Bone marrow (tissue), 2 donors: ENCODE measurements at places on chromosomes 16 and 17.
A peak's percentile ranks its signal among the peaks of the same experiment; 100 is the strongest.

DNA sequence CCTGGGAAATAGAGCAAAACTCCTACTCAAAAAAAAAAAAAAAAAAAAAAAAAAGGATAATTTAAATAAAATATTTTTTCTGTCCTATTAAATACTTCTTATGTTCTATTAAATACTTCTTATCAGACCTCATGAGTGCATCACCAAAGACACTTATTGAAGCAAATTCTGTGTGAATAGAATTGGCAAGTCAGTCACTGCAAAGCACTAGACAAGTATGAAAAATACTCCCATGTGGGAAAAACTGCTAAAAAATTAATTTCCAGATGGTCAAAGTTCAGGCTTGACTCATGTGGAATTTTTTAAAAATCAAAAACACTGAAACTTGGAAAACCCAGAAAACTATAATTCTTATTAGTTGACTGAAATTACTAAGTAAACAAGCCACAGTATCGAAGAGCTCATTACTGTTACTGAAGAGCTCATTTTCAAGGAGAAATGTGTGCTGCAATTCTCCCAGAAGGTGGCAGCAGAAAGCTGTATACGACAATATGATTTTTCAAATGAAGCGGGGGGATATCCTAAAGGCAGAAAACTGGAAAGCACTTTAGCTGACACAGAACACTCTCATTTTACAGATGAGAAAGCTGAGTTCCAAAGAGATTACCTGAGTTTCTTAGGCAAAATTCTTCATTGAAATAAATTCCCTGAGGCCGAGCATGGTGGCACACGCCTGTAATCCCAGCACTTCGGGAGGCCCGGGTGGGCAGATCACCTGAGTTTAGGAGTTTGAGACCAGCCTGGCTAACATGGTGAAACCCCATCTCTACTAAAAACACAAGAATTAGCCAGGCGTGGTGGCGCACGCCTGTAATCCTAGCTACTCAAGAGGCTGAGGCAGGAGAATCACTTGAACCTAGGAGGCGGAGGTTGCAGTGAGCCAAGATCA lies 15.9 kb upstream of the FBXO47 start:
- DNase-seq, result no peak

DNA sequence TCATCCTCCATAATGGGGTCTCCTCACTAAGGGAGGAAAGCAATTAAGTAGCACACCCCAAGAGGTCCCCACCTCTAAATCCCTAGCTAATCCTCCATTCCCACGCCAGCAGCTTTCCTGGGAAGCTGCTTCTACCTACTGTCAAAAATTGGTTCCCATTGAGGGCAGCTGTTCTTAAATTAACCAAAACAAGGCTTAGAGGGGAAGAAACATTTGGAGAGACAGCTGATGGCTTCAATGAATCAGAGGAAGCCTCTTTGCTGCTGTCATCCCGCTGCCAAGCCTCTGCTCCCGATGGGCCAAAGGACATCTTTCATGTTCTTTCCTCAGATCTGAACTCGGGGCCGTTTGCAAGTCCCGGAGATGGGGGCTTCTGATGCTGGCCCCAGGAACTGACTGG lies 26.6 kb downstream of the AIPL1 start:
- DNase-seq, result no peak

DNA sequence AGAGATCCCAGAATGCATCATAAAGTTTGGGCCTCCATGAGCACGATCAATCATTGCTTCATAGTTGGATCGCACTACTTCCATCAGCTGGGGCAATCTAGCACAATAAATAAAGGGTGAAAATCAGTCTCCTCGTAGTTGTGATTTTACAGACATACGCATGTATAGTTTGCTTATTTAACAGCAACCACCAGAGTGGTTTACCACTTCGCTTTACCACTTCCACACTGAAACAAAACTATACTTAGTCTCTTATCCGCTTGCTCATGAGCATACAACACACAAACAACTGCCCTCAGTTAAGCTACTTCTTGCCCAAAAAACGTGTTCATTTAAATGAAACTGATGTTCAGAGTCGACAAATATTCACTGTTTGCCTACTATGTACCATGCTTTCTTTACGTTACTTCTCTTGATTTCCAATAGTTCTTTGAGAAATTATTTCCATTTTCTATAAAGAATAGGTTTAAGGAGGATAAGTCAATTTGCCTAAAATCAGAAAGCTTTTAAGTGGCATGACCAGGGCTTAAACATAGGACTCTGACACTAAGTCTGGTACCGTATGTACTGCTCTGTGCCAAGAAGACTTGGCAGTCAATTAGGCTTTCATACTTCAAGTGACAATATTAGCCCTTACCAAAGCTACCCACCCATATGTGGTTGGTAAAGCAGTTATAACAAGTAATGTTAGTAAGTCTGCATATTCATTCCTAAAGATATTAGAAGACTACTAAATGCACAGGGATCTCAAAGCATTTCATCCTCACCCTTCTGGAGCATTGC lies 22.0 kb downstream of the SETD6 start:
- DNase-seq, result no peak

DNA sequence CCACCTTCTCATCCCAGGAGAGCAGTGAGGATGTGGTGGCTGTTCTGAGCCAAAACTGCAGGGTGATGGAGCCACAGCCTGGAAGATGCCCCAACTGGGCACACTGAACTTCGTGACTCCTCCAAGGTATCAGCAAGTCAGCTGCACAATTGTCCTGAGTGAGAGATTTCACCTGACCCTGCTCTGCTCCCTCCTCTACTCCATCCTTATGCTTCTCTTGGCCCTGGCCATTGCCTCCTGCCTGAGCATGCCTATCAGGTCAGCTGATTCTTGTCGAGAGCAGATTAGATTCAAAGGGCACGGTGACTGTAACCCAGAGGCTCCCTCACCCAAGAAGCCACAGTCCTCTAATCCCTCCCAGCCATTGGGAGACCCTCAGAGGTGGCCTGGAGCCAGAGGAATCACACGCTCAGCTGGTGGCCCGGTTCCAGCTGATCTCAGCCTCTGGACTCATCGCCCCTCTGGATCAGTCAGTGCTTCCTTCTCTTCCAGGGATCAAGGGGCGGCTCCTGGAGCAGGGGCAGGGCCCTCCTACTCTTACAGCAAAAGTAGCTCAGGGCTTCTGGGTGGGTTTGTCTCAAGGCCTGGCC lies 7.0 kb upstream of the CYB561 start:
- no peak for DNase-seq

GRCh38 chr17:34354637-34355036 lies 1.6 kb upstream of the CCL13 start:
- no peak for DNase-seq

DNA sequence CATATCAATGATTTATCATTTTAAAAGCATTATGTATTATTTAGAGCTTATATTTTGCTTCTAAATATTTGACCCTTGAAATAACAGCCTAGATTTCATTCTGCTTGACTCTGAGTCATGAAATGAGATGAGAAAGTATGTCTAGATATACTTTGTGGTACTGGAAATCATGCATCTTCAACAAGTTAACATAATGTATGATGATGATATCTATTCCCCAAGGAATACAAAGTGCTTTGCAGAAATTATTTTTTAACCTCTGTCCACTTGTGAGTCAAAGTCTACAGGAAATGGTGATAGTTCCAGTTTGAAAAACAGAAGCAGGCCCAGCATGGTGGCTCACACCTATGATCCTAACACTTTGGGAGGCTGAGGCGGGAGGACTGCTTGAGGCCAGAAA lies 36.1 kb downstream of the GOSR1 start:
- no peak for DNase-seq

DNA sequence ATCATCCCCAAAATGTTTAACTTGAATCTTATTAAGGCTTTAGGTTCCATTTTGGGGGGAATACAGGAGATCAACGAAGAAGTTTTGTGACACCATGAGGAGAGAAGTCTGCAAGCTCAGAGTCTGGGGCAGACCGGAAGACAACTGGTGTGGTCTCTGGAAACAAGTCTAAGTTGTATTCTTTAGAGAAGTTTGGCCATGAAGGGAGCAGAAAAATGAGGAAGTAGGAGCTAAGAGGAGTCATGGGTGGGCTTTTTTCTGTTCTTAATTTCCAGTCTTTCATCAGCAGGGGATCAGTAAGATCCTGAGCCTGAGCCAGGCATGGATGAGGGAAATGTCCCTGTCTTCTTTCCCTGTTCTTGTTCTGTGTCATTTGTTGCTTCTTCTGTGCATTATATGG lies 35.8 kb upstream of the NF1 start:
- DNase-seq, result no peak

- peak; percentile 7 for DNase-seq
These were observed 49.7 kb downstream of the MSI2 start for GRCh38 chr17:57305908-57306504.

GRCh38 chr16:82157534-82157812 lies 12.6 kb downstream of the MPHOSPH6 start:
- DNase-seq, result no peak

GRCh38 chr16:84867696-84868095 lies 47.9 kb downstream of the CRISPLD2 start:
- DNase-seq, result no peak

- DNase-seq, result no peak
These were observed 15.2 kb downstream of the IL21R start for GRCh38 chr16:27417047-27417671.

GRCh38 chr17:74748279-74748528 lies 224 bp upstream of the NHERF1 start:
- no peak for DNase-seq

DNA sequence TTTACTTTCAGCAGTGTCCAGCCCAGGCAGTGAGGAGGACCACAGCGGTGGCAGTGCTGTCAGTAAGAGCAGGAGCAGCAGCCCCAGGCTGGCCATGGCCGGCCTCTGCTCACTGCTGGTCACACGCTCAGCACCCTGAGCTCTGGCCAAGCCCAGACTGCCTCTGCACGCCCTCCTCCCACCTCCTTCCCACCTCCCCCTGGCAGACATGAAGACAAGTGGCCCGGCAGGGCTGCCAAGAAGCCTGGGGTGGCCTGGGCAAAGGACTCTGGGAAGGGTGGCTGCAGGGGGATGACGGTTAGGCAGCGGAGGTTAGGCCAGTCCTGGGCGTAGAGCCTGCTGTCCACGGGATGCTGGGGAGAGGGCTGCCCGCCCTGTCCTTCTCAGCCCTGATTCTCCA lies at the start of gene C16orf89:
TSS of gene C16orf89 (minus strand) at position 144 of the 400 bp plus-strand sequence. CDS start at position 96, 48 bp downstream.
- no peak for DNase-seq

DNA sequence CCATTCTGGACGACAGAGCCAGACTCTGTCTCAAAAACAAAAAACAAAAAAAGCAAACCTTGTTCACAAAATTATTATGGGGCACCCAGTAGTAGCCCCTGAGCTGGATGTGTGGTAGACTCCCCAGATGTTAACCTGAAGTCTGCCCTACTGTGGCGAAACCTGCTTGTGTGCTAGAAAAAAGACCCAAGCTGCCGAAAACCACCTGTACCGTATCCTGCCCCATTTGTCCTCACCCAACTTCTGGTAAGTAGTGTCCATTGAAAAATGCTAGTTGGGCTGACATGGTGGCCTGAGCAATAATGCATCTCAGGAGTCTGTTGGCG lies 9.1 kb downstream of the RMI2 start:
- no peak for DNase-seq

DNA sequence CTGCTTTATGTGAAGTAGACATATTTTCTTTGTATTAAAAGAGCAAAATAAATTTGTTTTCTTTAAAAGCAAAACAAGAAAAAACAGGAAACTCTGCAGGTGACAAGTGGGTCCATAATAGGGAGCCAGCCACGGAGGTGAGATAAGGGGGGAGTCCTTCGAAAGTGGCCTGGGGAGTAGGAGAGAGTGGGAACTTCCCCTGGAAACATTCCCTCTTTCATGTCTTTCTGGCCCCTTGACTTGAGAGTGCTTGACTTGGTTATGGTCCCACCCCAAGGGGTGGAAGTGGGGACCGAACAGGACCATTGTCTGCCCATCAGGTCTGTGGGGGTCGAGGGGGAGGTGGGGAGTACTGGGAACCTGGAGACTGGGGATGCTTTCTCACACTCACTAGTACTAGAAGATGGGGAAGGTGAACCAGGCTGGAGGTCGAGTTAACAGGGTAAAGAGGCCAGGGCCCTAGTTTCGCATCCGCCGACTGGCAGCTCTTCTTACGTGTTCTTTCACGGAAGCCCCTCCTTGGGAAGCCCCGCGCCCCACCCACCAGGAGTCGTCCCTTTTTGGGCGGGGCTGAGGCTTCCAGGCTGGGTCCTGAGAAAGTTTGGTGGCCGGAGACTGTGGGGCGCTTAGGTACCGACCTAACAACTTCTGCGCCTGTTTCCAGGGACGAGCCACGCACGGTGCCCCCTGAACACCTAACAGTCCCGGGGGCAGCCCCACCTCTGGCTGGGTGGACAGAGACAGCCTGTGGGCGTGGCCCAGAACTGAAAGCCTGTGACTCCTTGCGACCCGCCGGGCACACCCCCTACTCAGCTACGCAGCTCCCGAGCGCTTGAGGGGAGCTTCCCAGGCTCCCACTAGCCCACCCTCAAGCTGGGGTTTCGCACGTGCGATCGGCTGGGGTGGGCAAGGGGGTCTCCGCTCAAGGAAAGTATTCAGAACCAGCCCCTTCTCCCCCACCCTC lies 790 bp downstream of the TRADD start:
- DNase-seq, result no peak

DNA sequence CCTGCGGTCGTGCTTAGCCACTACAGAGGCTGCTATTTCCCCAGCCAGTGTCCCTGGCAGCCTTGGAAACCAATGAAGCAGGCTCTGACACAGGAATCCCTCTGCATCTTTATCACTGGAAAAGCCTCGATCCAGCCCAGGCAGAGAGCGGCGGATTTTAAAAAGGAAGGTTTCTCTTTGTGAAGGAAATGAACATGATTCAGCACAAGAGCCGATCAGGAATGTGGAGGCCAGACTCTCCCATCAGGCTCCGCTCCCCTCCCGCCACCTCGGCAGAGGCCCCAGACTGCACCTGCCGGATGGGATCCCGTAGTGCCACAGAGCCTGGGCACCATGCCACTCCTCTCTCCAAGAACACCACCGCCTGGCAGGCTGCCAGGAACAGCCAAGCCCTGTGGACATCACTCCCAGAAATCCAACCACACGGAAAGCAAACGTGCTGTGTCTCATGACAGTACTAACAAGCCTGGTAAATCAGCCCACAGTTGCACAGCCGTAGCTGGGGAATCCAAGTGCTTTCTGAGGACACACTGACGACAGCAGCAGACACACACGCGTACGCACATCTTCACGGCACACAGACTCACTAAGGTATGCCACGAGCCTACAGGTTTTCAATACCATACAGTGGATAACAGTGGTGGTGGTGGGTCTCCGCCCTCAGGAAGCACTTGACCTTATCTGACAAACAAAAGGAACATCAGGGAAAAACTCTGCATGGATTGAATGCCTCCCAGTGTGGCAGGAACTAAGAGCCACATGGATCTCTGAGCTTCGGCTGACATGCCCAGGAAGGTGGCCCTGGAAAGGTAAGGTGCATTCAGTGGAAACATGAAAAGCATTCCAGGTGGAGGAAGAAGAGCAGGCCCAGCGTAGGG lies 5.4 kb downstream of the LRRC75A start:
- no peak for DNase-seq

DNA sequence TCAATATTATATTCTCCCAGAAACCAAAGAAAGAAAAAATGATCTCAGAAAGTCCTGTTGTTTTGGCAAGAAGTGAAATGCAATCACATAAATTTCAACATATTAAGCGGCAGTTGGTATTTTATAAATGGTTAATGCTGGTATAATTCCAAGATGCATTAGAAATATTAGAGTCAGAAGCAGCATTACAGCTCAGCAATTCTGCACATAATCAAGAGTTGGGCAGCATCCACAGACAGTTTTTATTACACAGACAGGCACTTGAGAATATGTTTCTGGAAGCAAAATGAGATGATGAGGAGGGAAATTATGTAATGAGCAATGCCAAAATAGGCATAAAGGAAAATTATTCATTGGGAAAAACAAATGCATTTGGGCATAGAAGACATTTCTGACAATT lies 148.1 kb downstream of the KCNJ2 start:
- no peak for DNase-seq
